ENCODE measurements at places on chromosomes 6 and 20. TPM values are rescaled to one million over a fixed set of nuclear protein-coding genes. Genes with fewer than 3 reads are reported as not detected.

Gene C6orf141
- 0.89 TPM for total RNA-seq

Gene MYMX
- total RNA-seq: not detected

Gene RNF39
- total RNA-seq: not detected

Gene PRICKLE4
- total RNA-seq: 4.1 TPM

Gene C20orf204
- 2.3 TPM for total RNA-seq

Gene WFDC5
- total RNA-seq: not detected

Gene METTL24
- total RNA-seq: 3.6 TPM

Gene GATA5
- not detected for total RNA-seq

Gene HDGFL1
- total RNA-seq: not detected

Gene B3GALT4
- total RNA-seq: 2.0 TPM

Gene SIRT5
- total RNA-seq: 8.8 TPM

Gene FOXQ1
- total RNA-seq: not detected

Gene SLC22A1
- 1.7 TPM for total RNA-seq

Gene TNFRSF21
- 16.4 TPM for total RNA-seq

Gene FAM83D
- 38.6 TPM for total RNA-seq

Gene PTP4A1
- 79.9 TPM for total RNA-seq

Gene RUNX2
- total RNA-seq: 0.16 TPM

Gene PSORS1C2
- not detected for total RNA-seq

Gene ZNF165
- total RNA-seq: 0.91 TPM

Gene PACSIN1
- total RNA-seq: 0.30 TPM

Gene UBE2J1
- total RNA-seq: 36.8 TPM

Gene CRYBG1
- total RNA-seq: 0.07 TPM

Gene HRH3
- 0.86 TPM for total RNA-seq

Gene IL17A
- not detected for total RNA-seq

Gene NFS1
- total RNA-seq: 19.4 TPM

Gene SLC12A5
- total RNA-seq: 9.6 TPM

Gene ZSCAN9
- 30.3 TPM for total RNA-seq

Gene TSPO2
- total RNA-seq: not detected

Gene SMPDL3A
- 3.6 TPM for total RNA-seq

Gene BHLHE23
- not detected for total RNA-seq

Gene MYH7B
- total RNA-seq: 0.55 TPM

Gene FAM217A
- not detected for total RNA-seq

Gene THBS2
- total RNA-seq: 1.3 TPM

Gene LAMP5
- total RNA-seq: 0.98 TPM

Gene NFKBIL1
- total RNA-seq: 25.7 TPM

Gene ZBTB12
- 60.8 TPM for total RNA-seq

Gene ADGRF1
- 0.09 TPM for total RNA-seq

Gene TUBB2B
- total RNA-seq: 665 TPM

Gene YWHAB
- total RNA-seq: 172 TPM

Gene PPP1R3G
- 0.07 TPM for total RNA-seq

Gene SEMG1
- not detected for total RNA-seq

Gene MTFR2
- total RNA-seq: 6.7 TPM

Gene BPI
- not detected for total RNA-seq

Gene SMLR1
- not detected for total RNA-seq

Gene EYS
- total RNA-seq: 0.40 TPM

Gene EYA2
- 1.3 TPM for total RNA-seq

Gene TRIM31
- total RNA-seq: not detected

Gene RCAN2
- total RNA-seq: 3.6 TPM

Gene COL19A1
- not detected for total RNA-seq

Gene TCF19
- total RNA-seq: 21.7 TPM

Gene SNRPB
- 385 TPM for total RNA-seq

Gene SFTA2
- total RNA-seq: not detected

Gene DYNLT2
- total RNA-seq: 2.8 TPM

Gene SNRNP48
- total RNA-seq: 22.5 TPM

Gene CDH4
- total RNA-seq: 7.8 TPM

Gene ULBP2
- total RNA-seq: 0.30 TPM

Gene BPIFB4
- total RNA-seq: not detected

Gene TFAP2D
- total RNA-seq: not detected
